ENCODE measurements at places on chromosomes 7 and 10.

DNA sequence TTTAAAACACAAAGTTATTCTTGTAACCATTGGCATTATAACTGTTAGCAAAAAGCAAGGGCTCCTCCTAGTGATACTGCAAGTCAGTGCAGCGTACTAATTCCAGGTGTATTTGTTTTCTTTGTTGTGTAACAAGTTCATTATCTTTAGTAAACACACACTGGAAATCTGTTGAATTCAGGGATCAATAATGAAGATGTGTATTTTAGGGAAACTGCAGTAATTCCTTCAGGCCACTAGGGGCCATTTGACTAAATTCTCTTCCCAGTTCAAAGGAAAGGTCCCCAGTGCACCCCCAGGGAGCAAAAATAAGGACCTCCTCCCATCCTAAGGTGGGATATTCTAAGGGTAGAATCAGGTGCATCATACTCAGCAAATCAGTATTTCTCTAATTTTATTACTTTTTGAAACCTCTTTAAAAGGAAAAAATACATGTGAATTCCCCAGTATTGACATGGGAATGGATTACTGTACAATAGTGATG, 158.6 kb upstream of the LYZL1 start:
- peak; percentile 81 for DNase-seq

DNA sequence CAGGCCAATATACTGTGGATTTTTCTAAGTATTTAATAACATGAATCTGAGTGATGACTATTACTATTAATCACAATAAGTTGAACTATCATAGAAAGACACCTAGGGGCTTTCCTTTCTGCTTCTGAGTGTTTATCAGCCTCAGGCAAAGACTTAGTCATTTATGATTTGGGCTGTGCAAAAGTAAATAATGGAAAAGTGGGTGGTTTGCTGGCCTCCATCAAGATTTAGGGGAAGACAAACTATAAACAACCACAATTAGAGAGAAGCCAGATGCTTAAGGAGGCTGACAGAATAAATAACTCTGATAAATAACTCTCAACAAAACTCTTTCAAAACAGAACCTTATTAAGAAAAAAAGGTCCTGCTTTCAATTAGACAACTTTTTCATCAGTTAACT, 64.7 kb downstream of the MACC1 start:
- no peak for DNase-seq

GRCh38 chr7:34756025-34756437, 98.0 kb downstream of the NPSR1 start:
- DNase-seq: peak; percentile 60

- DNase-seq: no peak
These were observed 1.8 kb upstream of the DUSP5 start for GRCh38 chr10:110495731-110496552.

DNA sequence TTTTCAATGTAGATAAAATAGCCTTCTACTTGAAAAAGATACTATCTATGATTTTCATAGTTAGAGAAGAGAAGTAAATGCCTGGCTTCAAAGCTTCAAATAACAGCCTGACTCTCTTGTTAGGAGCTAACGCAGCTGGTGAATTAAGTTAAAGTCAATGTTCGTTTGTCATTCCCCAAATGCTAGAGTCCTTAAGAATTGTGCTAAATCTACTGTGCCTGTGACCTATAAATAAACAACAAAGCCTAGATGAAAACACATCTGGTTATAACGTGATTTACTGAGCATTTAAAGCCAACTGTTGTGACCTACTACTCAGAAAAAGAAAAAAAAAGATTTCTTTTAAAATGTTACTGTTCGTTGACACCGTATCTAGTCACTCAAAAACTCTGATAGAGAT, 134.7 kb downstream of the POLR1F start:
- DNase-seq: no peak

- peak; percentile 87 for DNase-seq
These were observed 234.6 kb upstream of the CCDC6 start for GRCh38 chr10:60140651-60141632.

- DNase-seq: no peak
These were observed 964.7 kb downstream of the LRMDA start for GRCh38 chr10:76396134-76396533.

DNA sequence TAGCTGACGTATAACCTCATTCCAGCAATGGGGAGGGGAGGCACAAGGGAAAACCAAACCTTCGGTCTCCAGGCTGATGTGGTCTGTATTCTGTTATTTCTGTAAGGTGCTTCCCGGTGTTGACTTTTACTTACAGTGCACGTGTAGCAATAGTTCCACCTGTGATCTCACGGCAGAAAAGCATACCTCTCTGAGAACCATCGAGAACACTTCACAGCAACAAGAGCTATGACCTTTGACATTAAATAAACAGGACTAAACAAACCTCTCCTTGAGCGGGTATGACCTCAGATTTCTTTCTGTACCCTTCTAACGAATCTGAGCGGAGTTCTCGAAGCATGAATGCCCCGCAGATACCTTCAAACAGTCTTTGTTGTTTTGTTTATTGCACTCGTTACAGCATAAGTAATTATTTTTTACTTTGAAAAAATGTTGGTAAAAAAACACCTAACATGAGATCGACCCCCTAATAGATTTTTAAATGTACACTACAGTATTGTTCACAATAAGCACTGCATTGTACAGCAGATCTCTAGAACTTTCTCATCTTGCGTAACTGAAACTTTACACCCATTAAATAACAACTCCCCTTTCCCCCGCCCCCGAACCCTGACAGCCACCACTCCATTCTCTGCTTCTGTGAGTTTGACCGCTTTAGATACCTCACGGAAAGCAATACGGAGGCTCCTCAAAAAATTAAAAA, 282.3 kb downstream of the GATA3 start:
- DNase-seq: peak; percentile 62

DNA sequence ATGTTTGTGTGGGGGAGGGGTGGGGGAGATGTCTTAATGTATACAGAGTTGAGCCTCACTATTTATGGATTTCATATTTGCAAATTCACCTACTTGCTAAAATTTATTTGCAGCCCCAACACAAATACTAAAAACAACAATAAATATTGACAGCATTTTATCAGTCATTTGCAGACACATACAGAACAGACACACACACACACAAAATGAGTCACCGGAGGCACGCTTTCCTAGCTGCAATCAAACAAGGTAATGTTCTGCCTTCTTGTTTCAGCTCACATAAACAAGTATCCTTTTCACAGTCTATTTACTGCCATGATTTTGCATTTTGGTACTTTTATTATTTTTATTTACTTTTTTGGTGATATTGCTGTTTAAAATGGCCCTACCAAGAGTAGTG, 88.5 kb downstream of the IPMK start:
- DNase-seq: peak; percentile 10

DNA sequence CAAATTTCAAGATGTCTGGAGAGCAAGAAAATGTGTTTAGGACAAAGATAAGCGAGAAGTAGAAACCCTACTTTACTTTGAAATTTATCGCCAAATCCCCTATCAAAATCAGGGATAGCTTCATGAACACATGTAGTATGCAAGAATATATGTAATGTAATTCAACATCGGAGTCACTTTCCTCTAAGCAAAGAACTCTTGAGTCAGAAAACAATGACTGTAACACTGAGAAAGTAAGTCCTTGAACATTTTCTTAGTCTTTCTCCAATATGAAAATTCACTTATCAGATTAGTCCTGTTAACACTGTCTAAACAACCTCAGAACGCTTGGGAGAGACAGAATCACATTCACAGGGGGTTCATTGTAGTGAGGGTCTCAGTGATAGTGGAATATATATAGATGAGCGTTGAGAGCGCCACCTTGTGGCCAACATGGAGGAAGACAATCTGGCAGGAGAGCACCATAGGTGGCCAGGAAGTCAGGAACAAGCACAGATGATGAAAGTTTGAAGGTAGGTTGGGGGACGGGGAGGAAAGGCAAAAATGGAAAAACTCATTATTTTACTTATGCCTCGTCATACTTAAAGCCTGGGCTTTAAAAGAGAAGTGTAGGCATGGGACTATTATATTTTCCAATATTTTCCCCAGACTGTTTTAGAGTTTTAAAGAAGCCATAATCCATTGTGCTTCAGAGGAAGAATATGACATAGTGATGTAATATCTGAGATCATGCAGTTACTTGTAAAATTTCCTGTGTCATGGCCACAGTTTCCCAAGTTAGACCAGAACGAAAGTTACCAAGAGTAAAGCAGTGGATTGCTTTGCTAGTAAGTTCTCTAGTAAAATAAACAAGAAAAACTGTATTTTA, 115.5 kb upstream of the GNAI1 start:
- DNase-seq: peak; percentile 79

DNA sequence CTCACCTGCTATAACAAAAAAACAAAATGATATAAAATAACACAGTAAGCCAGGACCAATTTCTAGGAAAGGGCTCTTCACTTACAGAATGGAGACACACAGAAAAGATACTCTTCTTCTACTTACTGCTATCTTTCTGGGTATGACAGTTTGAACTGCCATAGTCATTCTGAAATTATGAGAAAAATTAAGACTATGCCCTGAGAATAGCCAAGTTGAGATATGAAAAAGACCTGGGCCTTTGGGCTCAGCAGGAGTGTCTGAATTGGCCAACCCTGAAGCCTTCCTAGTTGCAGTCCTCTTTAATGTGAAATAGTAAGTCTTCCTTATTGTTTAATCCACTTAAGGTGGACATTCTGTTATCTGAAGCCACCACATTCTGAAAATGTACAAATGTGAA, 519.5 kb downstream of the GRID1 start:
- no peak for DNase-seq

DNA sequence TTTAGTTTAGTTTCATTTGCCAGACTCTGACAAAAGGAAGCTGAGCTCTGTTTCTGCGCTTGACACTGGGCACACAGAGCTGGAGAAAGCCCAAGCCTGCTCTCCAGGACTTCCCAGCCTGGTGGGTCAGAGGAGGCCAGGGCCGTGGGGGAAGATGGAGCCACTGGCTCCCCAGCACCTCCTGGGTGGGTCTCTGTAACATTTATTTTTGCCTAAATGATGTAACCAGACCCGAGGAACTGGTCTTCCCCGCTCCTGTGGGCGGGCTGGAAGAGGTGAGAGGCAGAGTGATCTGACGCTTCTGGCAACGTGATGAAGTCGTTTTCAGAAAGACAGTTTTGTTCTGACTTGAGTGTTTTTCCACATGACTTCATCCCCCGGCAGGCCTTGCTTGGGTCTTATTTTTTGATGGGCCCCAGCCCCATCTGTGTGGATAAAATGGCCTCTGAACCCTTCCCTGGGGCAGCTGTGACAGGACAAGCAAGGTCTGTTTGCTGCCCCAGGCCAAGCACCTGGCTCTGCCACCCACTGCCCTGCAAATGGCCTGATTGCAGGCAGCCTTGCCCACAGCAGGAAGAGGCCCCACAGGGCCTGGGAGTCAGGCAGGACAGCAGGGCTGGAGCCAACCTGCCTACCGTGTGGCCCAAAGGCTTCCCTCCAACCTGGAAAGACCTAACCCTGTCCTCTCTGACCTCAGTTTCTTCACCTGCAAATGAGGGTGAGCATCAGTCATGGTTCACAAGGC, 304.9 kb upstream of the ZMIZ1 start:
- DNase-seq: no peak

- DNase-seq: peak; percentile 94
These were observed 33.9 kb downstream of the ASB13 start for GRCh38 chr10:5632446-5632845.

GRCh38 chr10:13672548-13672947, 85.8 kb downstream of the PRPF18 start:
- no peak for DNase-seq

DNA sequence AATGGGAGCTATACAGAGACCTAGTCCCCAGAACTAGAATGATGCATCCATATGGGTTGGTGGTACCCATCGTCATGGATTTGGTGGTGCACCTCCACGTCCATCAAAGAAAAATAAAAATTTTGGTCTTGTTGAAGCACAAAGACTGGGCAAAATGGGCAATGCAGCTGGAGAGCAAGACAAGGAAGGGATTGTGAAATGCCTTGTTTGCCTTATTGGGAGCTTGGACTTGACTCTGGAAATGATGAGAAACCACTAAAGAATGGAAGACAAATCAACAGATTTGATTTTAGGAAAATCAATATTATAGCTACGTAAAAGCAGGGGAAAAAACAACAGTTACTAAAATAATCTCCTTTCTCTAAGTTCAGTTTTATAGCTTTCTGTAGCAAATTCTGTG, 150.9 kb downstream of the CPED1 start:
- DNase-seq: peak; percentile 50

GRCh38 chr7:153398370-153398769, 638.8 kb downstream of the ACTR3B start:
- no peak for DNase-seq

DNA sequence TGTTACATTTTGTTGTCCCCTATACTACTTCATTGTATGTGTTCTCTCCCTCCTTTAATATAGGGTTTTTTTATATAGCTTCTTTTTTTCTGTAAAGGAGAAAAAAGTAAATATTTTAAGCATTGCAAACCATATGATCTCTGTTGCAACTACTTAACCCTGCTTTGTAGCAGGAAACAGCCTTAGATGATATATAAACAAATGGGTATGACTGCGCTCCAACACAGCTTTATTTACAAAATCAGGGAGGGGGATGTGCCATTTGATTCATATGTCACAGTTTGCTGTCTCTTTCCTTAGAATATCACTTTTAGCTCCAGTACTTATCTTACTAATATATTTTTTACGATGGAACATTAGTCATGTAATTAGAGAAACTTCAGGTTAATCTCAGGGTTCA, 155.2 kb upstream of the GNAI1 start:
- DNase-seq: peak; percentile 7

DNA sequence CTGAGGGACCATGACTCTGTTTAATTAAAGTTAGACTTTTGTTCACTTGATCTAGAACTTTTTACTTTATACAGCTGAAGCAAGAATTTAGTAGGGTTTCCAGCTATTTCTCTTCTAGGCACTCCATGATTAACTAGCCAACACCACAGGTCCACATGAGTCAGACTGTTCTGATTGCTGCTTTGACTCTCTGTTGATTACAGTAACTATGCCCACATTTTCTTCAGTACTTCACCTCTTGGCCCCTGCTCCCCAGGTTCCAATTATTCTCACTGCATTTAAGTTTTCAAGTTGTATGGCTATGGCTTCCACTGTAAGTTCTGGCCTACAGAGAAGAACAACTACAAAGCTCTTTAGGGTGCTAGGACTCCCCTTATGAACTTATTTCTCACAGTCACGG, 737.2 kb upstream of the IGFBP3 start:
- no peak for DNase-seq

- peak; percentile 76 for DNase-seq
These were observed at the start of gene SEC31B for GRCh38 chr10:100519311-100520051. SEC31B (minus strand) TSS chr10:100519861; CDS start chr10:100516952, 2,909 bp downstream.

DNA sequence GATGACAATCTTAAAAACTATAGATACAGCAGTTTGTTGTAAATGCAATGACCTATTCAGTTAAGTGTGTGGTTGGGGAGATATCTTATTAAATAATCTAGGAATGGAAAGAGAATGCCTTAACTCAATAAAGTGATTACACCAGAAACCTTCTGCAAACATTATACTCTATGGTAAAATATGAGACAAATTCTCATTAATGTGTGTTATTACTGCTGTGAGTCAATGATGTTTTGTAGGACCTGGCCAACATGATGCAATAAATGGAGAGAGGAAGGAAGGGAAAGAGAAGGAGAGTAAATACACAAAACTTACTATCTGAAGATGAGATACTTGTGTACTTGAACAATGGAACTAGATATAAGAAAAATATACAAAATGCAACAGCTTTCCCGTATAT, 25.1 kb downstream of the MKX start:
- DNase-seq: no peak
